Hematopoietic multipotent progenitor cell treated with erythropoietin and hydrocortisone succinate and interleukin-3 and kit ligand, for 6 days (in vitro differentiated cells): ENCODE measurements at places on chromosomes 5 and 9.

- no peak for DNase-seq
Observed at GRCh38 chr5:107776922-107777740, 106.4 kb upstream of the EFNA5 start.

DNA sequence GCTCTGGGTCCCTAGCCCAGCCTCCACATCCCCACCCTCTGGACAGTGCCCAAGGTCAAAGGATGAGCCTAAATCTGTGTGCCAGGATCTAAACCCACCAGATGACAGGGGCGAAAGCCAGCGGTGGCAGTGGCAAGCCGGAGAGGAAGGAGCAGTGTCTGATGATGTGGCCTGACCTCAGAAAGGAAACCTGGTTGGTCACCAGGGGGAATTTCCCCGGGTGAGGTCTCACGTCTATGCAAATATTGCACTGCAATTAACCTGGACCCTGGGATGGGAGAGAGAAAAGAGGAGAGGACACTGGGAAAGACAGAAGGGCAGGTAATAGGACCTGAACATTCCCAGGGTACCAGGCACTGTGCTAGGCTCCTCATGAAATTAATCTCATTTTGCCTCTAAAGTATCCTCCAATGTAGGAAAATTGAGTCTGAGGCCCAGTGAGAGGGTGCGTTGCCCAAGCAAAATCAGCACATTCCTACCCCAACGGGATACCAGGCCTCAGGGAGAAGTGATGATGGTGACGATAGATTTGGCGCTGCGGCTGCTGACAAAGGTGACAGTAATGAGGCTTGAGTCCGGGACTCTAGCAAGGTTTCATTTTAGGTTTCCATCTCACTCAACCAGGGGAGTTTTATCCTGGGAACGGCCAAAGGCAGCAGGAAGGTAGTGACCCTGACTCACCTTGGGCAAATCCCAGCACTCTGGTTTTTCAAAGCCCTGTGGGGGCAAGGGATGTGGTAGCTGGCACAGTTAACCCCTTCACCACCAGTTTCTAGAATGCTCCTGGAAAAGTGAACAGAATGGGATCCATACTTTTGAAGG lies 13.4 kb upstream of the TNIP1 start:
- peak; percentile 18 for DNase-seq

DNA sequence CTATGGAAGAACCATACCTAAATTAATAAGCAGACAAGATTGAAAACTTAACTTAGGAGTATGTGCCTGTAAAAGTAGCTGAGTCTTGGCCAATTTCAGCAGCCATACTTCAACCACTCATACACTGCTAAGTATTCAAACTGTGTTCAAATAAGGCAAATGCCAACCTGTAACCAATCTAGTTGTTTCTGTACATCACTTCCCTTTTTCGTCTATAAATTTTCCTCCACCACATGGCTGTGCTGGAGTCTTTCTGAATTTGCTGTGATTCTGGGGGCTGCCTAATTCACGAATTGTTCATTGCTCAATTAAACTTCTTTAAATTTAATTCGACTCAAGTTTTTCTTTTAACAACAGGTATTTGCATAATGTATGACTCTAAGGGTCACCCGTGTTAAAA lies 184.4 kb downstream of the PLK2 start:
- no peak for DNase-seq

- no peak for DNase-seq
Observed at GRCh38 chr5:88813805-88814575, 69.0 kb downstream of the MEF2C start.

- DNase-seq: no peak
Observed at GRCh38 chr9:70551396-70551795, 136.9 kb upstream of the KLF9 start.

- no peak for DNase-seq
Observed at GRCh38 chr5:111234125-111234524, 9.9 kb downstream of the CAMK4 start.

- no peak for DNase-seq
Observed at GRCh38 chr5:9126490-9126889, 419.4 kb downstream of the SEMA5A start.

GRCh38 chr5:4083591-4084337 lies 488.1 kb downstream of the IRX1 start:
- no peak for DNase-seq

DNA sequence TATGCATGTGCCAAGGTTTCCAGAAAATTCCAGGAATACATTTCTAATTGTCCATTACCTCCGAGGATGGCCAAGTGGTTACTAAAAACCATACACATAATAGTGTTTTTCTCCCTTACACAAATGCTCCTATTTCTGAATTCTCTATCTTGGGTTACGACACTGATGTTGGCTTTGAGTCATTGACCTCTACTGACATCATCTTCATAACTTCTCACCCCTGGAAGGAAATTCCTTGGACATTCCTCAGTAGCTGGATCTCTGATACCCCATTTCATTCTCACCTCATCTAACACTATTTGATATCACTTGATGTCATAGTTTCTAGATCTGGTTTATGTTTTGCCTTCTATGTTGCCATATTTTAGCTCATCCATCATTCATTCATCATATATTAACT lies 287.2 kb downstream of the CTNND2 start:
- no peak for DNase-seq

DNA sequence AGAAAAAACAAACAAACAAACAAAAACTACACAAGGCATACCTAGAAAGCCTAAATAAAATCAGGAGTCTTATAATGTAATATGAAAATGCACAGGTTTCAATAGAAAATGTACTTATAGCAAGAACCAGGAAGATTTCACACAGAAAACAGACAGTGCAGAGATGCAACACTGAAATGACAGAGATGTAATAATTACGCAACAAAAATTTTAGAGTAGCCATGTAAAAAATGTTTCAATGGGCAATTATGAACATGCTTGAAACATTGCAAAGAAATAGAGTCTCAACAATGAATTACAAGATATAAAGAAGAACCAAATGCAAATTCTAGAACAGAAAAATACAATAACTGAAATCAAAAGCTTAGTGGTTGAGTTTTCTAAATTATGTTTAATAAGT lies 405.9 kb downstream of the PLK2 start:
- no peak for DNase-seq

- no peak for DNase-seq
Observed at GRCh38 chr9:137068539-137069507, 1.5 kb downstream of the SAPCD2 start.

- DNase-seq: no peak
Observed at GRCh38 chr9:95954940-95955339, 79.4 kb downstream of the ERCC6L2 start.

- DNase-seq: no peak
Observed at GRCh38 chr9:25537808-25538207, 140.4 kb downstream of the TUSC1 start.

DNA sequence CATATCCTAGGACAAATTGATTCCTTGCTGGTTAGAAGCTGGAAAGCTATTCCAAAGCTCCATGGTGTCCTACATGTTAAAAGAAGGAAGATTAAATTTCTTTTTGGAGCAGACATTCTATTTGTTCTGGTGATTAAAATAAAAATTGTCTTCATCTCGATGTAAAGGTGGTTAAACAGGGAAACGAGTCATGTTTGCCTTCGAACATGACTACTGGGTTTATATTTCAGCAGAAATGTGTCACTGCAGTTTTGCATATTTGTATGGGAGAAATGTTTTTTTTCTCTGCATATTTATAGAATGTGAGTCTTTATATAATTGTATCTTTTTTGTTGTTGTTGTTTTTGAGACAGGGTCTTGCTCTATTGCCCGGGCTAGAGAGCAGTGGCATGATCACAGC lies 36.4 kb downstream of the ADAMTS12 start:
- DNase-seq: no peak

GRCh38 chr5:150342583-150342982 lies 14.9 kb upstream of the TCOF1 start:
- no peak for DNase-seq

GRCh38 chr5:159906943-159907342 lies 9.3 kb upstream of the ADRA1B start:
- no peak for DNase-seq

GRCh38 chr9:4666042-4666699 lies at the start of gene SPATA6L:
TSS of gene SPATA6L (minus strand) at chr9:4666480. CDS start at chr9:4666250, 230 bp downstream.
- peak; percentile 77 for DNase-seq

DNA sequence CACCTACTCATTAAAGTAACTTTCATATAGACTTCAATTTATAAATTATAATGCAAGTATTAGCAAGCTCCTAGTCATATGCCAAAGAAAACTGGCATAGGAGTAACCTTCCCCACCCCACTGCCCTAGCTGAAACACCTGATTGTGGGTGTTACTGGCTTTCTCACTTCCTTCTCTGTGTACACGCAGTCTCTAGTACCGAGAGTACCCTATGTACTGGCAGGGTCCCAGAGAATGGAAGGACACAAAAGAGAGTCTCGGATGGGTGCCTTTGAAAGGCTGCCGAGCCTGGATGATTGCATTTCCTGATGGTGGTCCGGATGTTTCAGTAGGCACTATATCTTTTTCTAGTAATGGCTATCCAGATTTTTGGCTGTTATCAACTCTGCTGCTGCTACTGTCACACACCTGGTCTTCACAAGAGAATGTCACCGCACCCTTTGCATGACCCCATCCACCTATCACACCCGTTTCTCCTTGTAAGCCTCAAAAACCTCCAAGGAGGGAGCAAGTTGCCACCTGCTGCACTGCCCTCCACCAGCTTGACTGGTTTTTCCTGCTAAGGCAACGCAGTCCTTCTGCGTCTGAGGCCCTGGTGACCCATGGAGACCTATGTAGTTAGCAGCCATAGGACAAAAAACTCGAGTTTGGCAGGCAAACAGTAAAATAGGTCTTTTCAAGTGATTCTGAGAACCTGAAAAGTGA lies 53.8 kb upstream of the CLINT1 start:
- no peak for DNase-seq

DNA sequence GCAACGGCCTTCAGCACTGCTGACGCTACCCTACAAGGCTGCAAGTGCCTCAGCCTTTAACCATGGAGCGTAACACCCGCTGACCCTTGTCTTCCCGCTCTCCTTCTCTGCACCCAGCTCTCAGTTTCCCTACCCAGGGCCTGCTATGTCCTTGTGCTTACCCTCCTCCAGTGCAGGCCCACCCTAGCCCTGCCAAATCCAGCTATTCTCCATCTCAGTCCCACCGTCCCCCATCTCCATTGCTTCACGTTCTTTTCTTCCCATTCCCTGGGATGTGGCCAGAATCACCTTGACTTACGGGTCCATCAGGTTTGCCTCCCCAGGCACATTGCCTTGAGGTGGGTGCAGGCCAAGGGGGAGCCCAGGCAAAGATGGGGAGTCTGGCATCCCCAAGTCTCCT lies 91.2 kb downstream of the PAX5 start:
- DNase-seq: no peak

DNA sequence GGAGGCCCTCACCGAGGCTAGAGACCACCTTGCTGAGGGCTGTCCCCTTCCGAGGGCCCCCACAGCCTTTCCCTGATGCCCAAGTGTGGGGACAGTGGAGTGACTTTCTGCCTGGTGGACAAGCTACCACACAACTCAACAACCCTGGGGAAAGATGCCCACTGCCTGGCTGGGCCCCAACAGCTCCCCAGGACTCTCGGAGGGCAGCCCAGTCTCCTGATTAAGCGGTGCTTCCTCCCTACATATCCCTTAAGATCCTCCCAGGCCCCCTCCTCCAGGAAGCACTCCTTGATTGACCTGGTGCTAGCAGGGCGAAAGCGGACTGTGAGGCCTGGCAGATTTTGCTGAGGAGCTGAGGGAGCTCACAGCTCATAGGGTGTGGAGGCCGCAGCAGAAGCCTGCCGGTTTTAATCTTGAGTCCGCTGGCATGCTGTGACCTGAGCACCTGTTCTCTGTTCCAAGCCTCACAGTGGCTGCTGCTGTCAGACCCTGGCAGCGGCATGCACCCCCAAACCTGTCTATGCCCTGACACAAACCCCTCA lies 2.2 kb downstream of the NSMF start:
- no peak for DNase-seq

DNA sequence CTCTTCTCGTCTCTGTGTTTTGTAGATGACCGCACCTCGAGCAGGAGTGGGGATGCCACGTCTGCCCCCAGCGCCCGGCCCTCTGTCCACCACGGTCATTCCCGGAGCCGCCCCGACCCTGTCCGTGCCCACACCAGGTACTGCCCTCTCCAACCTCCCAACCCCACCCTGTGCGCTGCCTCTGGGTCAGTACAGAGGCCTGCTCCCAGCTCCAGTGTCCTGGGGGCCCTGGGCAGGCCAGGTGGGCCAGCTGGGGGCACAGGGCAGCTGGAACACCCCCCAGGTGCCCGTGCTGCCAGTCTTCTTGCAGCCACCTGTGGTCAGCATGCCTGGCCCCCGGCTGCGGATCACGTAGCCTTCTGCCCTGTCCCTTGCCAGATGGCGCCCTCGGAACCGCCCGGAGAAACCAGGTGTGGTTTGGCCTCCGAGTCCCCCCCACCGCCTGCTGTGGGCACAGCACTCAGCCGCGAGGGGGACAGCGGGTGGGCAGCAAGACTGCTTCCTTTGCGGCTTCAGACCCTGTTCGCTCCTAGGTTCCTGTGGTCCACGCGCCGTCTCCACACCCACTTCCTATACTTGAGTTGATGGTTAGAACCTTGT lies 133.7 kb downstream of the WNK2 start:
- no peak for DNase-seq

GRCh38 chr9:110911659-110912418 lies 126.4 kb downstream of the LPAR1 start:
- DNase-seq: no peak

- no peak for DNase-seq
Observed at GRCh38 chr9:38118862-38119438, 49.9 kb upstream of the SHB start.

- no peak for DNase-seq
Observed at GRCh38 chr5:72076621-72077300, 30.5 kb upstream of the MAP1B start.

GRCh38 chr5:154741415-154741814 lies 13.8 kb upstream of the LARP1 start:
- no peak for DNase-seq

GRCh38 chr9:97666907-97667686 lies 30.0 kb downstream of the XPA start:
- DNase-seq: peak; percentile 23

GRCh38 chr5:173474881-173475287 lies 141.6 kb downstream of the BOD1 start:
- no peak for DNase-seq

GRCh38 chr9:124260769-124261603 lies 3.2 kb downstream of the NEK6 start:
- DNase-seq: peak; percentile 72

DNA sequence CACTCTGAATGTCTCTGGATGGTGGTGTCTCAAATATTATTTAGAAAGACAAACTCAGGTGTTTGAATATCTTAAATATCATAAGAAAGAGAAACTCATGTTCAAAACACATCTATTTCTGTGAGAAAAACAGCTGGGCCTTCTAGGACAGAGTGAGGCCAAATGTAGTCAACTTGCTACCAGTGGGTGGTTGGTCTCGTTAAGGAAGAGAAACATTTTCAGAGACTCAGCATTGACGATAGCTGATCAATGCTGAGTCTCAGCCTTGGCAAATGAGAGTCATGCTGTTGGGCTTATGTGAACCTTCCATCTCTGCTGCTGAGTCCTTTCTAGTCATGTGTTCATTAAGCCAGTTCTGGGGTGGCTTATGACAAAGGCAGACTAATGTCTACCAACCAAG lies 418.0 kb downstream of the CETN3 start:
- DNase-seq: no peak
